ENCODE measurements at places on chromosomes 3 and 15.

GRCh38 chr3:60403866-60404265 lies 847.4 kb downstream of the FHIT start:
- H3K4me3 ChIP-seq, result no peak overlapping the region
- no peaks in the 10 kb centered on the region for H3K36me3 ChIP-seq
- no peaks in the 10 kb centered on the region for H3K4me1 ChIP-seq
- H3K27me3 ChIP-seq, result no peaks in the 10 kb centered on the region
- no peak overlapping the region for H3K27ac ChIP-seq
- DNase-seq, result peak; percentile 6

DNA sequence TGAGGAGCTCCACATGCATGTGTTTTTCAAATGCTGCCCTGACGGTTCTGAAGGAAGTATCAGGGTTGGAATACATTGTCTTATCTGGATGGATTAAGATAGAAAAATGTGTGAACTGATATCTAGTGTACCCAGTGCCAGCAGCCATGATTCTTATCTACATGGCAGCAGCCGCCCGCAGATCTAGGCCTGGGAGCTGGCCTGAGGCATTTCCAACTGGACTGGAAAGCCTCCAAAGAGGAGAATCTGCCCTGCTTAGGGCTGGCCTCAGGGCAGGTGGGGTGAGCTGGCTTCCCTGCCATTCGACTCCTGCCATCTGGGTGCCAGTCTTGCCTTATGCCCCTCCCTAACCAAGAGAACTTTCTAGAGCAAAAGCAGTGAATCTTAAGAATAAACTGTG lies 125.8 kb downstream of the SSR3 start:
- H3K27me3 ChIP-seq, result peaks cover 7% of the 10 kb centered on the region
- no peaks in the 10 kb centered on the region for H3K36me3 ChIP-seq
- H3K27ac ChIP-seq, result no peak overlapping the region
- H3K4me3 ChIP-seq, result no peak overlapping the region
- DNase-seq, result no peak

- DNase-seq, result peak; percentile 93
- H3K36me3 ChIP-seq, result no peaks in the 10 kb centered on the region
- no peaks in the 10 kb centered on the region for H3K27me3 ChIP-seq
- peak overlapping the region; percentile 16 for H3K4me3 ChIP-seq
- peaks cover 33% of the 10 kb centered on the region for H3K4me1 ChIP-seq
Measured at GRCh38 chr15:98727115-98728040, 79.0 kb downstream of the IGF1R start.

DNA sequence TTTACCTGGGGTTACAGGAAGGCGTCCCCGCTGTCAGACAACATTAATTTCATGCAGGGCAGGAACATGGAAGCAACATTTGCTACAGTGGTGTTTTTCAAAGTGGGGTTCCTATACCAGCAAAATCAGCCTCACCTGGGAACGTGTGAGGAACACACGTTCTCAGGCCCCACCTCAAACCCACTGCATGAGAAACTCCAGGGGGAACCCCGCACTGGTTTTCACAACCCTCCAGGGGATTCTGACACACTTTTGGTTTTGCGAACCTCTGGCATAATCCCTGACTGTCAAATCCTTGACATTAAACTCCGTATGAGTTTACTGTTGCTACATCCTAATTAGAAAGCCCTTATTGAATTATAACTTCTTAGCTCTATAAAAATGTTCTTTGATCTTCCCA lies 127.7 kb downstream of the LRRK1 start:
- DNase-seq, result no peak
- H3K4me3 ChIP-seq, result no peak overlapping the region
- H3K4me1 ChIP-seq, result peaks cover 9% of the 10 kb centered on the region
- H3K27ac ChIP-seq, result no peak overlapping the region

DNA sequence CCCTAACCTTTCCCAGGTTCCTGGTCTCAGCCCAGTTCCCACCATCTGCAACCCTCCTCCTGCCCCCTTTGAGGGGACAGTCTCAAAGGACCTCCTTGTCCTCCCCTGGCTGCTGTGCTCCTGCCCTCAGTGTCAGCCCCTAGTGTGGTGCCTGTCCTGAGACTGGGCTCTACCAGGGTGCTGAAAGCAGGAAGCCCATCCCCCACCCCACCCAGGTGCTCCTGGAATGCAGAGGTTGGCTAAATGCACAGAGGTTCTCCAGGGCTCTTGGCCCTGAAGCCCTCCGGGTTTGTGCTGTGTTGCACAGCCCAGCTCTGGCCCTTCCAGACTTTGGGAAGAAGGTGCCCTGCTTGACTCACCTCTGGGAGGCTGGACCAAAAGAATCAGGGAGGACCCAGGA lies 21.8 kb downstream of the C3orf18 start:
- H3K27me3 ChIP-seq, result peaks cover 14% of the 10 kb centered on the region
- no peaks in the 10 kb centered on the region for H3K36me3 ChIP-seq
- DNase-seq, result no peak
- H3K4me1 ChIP-seq, result no peaks in the 10 kb centered on the region
- H3K27ac ChIP-seq, result no peak overlapping the region

GRCh38 chr3:10000686-10001085 lies 14.0 kb upstream of the EMC3 start:
- no peaks in the 10 kb centered on the region for H3K4me1 ChIP-seq
- H3K27ac ChIP-seq, result no peak overlapping the region
- no peaks in the 10 kb centered on the region for H3K27me3 ChIP-seq
- H3K36me3 ChIP-seq, result peaks cover 8% of the 10 kb centered on the region

DNA sequence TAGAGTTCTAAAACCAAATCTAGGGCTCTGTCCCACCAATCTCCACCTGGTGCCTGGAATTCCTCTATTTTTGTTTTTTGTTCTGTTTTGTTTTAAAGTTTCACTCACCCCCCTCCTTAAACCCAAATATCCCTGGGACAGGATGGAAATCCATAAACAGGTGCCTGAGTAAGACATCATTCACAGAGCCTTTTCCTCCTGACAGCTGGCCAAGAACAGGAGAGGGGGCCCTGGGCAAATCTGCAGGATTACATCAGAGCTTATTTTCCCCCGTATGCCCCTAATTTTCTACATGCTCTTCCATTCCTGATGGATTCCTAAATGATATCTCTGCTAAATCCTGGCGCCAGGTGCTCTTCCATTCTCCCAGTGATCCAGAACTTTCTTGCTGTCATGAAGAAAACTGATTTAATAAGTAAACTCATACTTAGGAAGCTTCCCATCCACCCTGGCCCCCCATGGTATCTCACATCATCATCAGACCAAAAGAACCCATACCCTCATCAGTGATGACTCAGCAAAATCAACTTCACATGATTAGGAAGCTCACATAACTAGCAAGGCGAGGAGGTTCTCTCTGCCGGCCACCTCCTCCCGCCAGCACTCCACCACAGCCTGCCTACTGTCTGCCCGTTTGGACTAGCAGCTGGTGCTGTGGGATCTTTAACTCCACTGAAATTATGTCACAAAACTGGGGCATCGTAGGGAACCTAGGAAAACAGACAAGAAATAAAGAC lies 61.0 kb downstream of the LIPC start:
- DNase-seq, result peak; percentile 21
- H3K27me3 ChIP-seq, result no peaks in the 10 kb centered on the region
- peaks cover 10% of the 10 kb centered on the region for H3K4me1 ChIP-seq
- no peak overlapping the region for H3K4me3 ChIP-seq

DNA sequence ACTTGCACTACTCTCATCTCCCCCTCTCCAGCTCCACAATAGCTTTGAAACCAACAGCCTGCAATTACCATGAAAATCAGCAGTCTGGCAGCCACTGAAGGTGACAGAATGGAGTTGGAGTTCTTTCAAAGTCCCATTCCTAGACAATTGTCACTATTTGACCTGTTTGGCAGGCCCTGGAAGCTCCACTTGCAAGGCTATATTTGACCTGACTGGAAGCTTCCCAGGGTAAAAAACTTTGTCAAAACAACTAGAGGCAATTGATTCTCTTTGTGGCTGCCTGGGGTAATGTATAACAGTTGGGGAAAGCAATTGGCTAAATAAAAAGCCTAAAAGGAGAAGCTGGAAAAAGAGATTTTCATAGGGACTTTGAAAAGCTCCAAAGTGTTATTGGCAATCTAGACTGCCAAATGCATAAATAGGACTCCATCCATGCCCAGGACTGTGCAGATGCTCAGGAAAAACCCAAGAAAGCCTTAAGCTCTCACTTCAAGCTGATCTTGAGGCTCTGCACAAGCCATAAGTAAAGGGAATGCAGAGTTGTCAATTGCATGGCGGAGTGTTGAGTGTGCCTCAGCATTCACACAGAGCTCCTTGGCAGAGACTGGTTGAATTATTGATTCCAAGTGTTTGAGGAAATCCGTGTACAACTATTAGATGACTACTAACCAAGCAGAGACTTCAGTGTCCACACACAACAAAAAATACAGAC lies 18.3 kb downstream of the GREM1 start:
- DNase-seq, result peak; percentile 55
- H3K36me3 ChIP-seq, result peaks cover 39% of the 10 kb centered on the region
- H3K27ac ChIP-seq, result 0 out of 2 replicates have a peak overlapping the region, but pooled peaks have one; percentile 11
- no peaks in the 10 kb centered on the region for H3K4me1 ChIP-seq

- no peaks in the 10 kb centered on the region for H3K36me3 ChIP-seq
- no peaks in the 10 kb centered on the region for H3K4me1 ChIP-seq
- H3K27ac ChIP-seq, result no peak overlapping the region
- no peaks in the 10 kb centered on the region for H3K27me3 ChIP-seq
- DNase-seq, result peak; percentile 39
- no peak overlapping the region for H3K4me3 ChIP-seq
Measured at GRCh38 chr3:140863580-140864009, 78.0 kb upstream of the SLC25A36 start.

DNA sequence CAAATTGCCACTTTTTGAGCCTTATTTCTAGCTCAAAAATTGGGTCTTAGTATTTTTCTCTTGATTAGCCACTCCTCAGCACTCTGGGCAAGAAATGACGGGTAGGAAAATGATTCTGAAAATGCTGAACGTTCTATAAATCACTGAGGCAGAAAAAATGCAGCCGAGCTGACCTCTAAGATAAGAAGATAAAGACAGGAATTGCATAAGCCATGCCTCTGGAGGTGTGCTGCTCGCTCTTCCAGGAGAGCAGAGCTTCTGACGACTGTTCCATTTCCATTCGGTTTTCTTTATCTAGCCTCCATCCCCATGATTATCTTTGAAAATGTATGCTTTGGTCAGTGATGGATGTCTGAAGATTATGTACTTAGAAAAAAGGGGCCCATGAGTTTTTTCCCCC lies 558.8 kb upstream of the ADAMTS9 start:
- no peaks in the 10 kb centered on the region for H3K4me1 ChIP-seq
- no peak overlapping the region for H3K27ac ChIP-seq

DNA sequence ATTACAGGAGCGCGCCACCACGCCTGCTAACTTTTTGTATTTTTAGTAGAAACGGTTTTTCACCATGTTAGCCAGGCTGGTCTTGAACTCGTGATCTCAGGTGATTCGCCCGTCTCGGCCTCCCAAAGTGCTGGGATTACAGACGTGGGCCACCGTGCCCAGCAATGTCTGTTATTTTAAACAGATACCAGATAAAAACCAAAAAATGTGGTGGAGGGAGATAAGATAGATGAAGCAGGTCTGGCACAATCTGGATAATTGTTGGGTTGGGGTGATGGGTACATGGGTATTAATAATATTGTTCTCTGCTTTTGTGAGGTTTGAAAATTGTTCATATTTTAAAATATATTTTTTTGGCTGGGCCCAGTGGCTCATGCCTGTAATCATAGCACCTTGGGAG lies 4.7 kb downstream of the RNF111 start:
- peaks cover 11% of the 10 kb centered on the region for H3K36me3 ChIP-seq
- DNase-seq, result no peak
- H3K27me3 ChIP-seq, result no peaks in the 10 kb centered on the region
- no peak overlapping the region for H3K27ac ChIP-seq
- H3K4me1 ChIP-seq, result 0 out of 2 replicates have a peak, but pooled peaks cover 2% of the 10 kb centered on the region

GRCh38 chr3:71117572-71118247 lies 465.8 kb downstream of the FOXP1 start:
- DNase-seq, result peak; percentile 69
- no peaks in the 10 kb centered on the region for H3K27me3 ChIP-seq
- H3K4me1 ChIP-seq, result peaks cover 10% of the 10 kb centered on the region
- no peak overlapping the region for H3K4me3 ChIP-seq
- peaks cover 3% of the 10 kb centered on the region for H3K36me3 ChIP-seq

DNA sequence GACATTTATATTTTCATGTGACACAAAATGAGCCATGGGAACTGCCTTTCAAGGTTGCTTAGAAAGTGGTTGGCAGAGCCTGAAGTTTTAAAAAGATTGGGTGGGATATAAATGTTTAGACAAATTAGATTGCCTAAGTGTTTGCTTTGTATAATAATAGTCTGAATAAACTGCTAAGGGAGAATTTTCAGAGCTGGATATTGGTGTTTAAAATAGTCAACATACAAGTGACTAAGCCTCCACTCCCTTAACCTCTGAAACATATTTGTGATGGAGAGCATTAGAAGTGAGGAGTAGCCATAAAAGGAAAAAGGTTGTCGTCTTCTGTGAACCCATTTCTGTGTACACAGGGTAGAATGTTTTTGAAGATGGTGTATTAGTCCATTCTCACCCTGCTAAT lies 201.6 kb downstream of the THSD4 start:
- H3K4me1 ChIP-seq, result peaks cover 29% of the 10 kb centered on the region
- H3K36me3 ChIP-seq, result no peaks in the 10 kb centered on the region
- DNase-seq, result peak; percentile 73
- peak overlapping the region; percentile 99 for H3K27ac ChIP-seq

DNA sequence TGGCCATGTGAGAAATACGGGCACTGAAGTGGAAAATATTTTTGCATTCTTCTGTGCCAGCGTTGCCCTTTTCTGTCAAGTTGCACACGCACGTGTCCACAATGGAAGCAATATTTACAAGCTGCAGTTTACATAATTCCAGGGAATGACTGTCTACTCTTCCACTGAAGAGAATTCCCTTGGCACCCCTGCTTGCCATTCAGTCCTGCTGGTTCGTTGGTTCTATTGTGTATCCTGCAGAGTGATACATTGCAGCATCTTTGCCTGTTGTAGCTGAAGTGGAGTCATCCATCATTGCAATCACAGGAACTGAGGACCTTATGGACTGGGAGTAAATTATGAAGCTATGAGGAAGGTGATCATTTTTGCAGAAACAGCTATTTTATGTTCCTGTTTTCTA lies 759.4 kb downstream of the ROBO2 start:
- no peak for DNase-seq
- no peaks in the 10 kb centered on the region for H3K36me3 ChIP-seq
- no peak overlapping the region for H3K27ac ChIP-seq
- no peak overlapping the region for H3K4me3 ChIP-seq

GRCh38 chr15:67077641-67078215 lies 12.3 kb downstream of the SMAD3 start:
- no peak for DNase-seq
- peak overlapping the region; percentile 62 for H3K27ac ChIP-seq
- H3K4me3 ChIP-seq, result no peak overlapping the region
- peaks cover 53% of the 10 kb centered on the region for H3K36me3 ChIP-seq
- H3K4me1 ChIP-seq, result peaks cover 50% of the 10 kb centered on the region

Measured in IMR-90 (cell line).